ENCODE measurements at places on chromosomes 4 and X.

DNA sequence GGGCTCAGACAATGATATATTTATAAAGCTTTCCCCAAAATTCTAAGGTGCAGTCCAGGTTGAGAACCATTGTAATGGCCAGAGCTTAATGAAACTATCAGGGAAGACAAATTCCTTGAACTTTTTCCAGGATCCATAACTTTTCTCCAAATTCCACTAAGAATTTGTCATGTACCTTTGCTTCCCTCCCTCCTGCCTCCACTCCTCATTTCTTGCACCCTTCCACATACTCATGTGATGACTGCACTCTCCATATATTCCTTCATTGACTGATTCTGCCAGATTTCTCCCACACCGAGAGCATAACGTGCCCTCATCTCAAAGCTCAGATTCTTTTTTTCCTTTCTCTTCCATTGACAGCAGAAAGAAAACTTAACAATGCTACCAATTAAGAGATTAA is 20.9 kb upstream of the AMELX start:
- DNase-seq: no peak

DNA sequence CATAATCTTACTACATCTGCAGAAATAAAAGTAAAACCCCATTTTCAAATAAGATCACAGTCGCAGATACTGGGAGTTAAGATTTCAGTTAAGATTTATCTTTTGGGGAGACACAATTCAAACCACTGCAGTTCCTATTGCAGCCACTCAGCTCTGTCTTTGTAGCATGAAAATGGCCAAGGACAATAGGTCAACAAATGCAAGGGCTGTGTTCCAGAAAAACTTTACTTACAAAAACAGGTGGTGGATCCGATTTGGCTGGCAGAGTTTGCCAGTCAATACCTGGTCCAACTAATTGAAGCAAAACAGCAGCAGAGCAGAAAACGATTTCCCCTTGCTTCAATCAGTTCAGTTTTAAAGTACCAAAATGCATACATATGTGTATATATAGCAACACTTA is 77.4 kb downstream of the TENM3 start:
- no peak for DNase-seq

- no peak for DNase-seq
Observed at GRCh38 chr4:102259081-102259480, 86.2 kb downstream of the SLC39A8 start.

DNA sequence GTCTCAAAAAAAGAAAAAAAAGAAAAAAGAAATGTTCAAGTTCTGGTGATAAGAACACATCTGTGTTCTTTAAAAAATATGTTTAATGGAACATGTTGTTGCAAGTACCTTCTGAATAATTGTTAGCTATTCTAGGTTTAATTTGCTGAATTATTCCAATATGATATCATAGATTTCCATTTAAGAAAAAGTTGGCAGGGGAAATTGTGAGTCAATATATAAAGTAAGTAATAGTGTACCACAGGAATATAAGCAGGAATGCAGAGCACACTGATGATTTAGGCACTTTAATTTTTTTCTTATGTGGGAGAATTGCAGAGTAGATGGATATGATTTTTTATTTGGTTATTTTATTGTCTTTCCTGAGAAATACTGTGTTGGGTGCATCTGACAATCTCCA is 190.7 kb downstream of the RPA4 start:
- DNase-seq: no peak

- no peak for DNase-seq
Observed at GRCh38 chrX:135010921-135011320, 11.4 kb downstream of the RTL8B start.

GRCh38 chr4:95086551-95086950 is 328.8 kb downstream of the BMPR1B start:
- no peak for DNase-seq

GRCh38 chr4:154435895-154436294 is 55.7 kb downstream of the DCHS2 start:
- DNase-seq: no peak

DNA sequence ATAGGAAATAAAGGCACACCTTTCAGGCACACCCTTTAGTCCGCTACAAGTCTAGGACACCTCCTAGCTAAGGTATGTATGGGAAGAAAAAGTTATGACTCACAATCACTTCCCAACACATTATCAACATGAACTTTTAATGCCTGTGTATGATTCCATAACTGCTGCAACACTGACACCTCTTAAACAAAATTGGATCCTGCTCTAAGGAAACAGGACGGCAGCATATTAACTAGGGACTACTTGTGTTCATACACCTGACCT is 2.4 kb upstream of the PPP3CA start:
- no peak for DNase-seq

- no peak for DNase-seq
Observed at GRCh38 chr4:98473046-98473445, 185.4 kb downstream of the TSPAN5 start.

DNA sequence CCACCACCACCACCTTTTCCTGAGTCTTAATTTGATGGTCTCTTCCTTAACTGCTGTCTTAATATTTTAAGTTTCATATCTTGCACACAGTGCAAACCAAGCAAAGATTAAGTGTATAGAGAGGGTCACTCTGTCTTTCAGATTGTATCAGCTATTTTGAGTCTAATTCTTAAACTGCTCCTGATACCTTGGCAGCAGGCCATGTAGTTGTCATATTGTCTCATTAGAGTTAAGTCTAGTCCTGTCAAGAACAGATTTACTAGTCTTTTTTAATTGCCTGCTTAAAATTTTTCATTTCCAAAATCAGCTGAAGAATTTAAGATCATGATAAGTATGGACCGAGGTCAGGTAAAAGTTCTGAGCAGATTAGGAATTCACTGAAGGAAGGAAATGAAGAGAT is 51.5 kb downstream of the FHIP1A start:
- no peak for DNase-seq

GRCh38 chr4:87067124-87067885 is 132.5 kb downstream of the AFF1 start:
- no peak for DNase-seq

DNA sequence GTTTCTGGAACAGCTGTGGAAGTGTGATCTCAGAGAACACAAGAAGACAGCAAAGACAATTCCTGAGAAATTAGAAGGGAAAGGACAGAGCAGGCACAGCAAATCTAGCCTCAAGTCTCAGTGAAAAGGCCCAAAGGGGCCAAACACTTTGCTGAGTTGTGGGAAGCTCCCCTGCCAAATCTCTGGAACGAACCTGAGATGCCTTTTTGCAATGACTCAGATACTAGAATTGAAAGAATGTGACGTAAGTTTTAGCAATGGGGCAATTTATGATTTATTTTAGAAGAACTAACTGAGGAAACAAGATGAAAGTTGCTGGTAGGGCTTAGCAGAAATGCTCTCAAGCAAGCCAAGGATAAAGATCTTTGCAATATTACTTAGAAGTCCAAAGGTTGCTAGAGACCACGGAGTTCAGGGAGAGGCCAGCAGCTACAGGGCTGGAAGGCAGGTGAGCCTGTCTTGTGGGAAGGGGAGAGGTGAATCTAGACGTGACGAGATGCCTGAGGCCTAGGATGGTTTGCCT is 92.8 kb downstream of the AMELX start:
- DNase-seq: no peak

DNA sequence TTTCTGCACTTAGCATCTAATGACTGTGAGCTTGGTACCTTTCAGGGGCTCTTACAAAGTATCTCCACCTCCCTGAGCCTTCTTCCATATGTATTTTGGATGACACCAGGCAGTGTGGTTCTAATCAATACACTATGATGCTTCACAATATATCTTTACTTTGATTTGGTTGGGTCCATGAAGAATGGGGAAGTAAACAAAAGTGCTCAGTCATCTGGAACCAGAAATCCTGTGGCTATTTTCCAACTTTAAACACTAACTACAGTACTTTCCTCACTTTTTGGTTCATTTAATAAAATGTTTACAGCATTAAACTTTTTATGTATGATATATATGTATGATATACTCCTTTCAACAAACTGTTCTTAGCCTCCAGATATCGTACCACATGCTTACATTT is 216.4 kb upstream of the AFF2 start:
- no peak for DNase-seq

DNA sequence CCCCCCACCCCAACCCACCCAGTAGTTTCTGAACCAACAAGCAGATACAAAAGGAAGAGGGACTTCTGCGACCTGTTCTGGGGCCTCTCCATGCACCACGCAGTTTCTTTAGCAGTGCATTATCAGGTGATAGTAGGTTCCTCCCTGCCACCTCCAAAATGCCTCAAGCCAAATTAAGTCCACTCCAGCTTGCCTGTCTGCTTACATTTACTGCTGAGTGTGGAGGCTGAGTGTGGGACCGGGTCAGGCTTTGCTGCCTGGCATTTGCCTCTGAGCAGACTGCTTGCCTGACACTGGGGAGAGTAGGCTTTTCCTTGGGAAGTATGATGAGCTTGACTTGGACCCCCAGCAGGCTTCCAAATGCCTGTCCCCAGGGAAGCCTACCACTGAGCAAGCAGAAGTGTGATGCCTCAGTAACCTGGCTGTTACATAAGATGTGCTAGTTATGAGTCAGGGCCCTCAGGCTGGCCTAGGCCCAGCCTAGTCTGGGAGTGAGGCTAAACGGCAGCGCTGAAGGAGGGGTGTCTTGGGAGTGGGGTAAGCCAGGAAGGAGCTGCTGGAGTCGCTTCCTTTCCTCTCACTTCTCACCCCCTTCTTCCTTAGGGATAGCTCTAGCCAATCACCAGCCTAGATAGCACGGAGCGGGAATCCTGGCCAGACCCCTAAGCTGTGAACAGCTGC is 9.0 kb downstream of the TSC22D3 start:
- DNase-seq: no peak

GRCh38 chrX:9342561-9343051 is 122.3 kb upstream of the TBL1X start:
- peak; percentile 77 for DNase-seq

DNA sequence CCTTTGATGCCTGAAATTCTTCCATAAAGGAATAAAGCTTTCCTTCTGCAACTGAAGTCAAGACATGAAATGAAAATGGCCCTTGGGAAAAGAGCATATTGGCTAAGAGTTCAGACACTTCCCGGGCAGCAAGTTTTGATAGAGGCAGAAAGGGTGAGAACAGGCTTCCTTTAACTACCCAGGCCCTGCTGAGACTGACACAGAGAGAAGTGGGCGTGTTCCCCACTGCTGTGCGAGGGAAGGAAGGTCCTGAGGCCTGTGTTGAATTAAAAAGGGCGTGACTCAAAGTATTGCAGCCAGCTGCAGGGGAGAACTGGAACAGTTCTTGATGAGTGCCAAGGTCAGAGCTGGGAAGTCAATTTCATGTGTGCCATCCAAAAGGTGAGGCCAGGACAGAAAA is 33.9 kb upstream of the ADGRG2 start:
- DNase-seq: no peak

- DNase-seq: peak; percentile 7
Observed at GRCh38 chrX:110450050-110450449, 91.4 kb downstream of the RTL9 start.

- DNase-seq: no peak
Observed at GRCh38 chrX:13263560-13264251, 56.1 kb downstream of the ATXN3L start.

DNA sequence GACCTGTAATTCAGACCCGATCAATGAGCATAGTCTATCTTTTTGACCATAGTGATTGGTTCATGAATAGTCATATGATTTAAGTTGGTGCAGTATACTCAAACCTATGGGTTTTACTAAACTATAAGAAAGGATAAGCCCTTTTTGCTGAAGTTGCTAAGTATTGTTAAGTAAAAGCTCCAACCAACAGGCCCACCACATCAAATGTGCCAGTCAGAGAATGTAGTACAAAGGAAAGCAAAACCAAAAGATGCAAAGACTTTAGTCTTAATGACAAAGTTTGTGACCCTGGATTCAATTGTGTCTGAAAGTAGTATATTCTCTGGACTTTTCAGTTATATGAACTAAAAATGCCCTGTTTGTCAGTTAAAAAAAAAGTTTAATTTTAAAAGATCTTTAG is 208.1 kb upstream of the TET2 start:
- DNase-seq: no peak

GRCh38 chr4:10623862-10624261 is 60.7 kb downstream of the CLNK start:
- DNase-seq: no peak

- DNase-seq: no peak
Observed at GRCh38 chrX:21972721-21973120, 32.2 kb downstream of the SMS start.

DNA sequence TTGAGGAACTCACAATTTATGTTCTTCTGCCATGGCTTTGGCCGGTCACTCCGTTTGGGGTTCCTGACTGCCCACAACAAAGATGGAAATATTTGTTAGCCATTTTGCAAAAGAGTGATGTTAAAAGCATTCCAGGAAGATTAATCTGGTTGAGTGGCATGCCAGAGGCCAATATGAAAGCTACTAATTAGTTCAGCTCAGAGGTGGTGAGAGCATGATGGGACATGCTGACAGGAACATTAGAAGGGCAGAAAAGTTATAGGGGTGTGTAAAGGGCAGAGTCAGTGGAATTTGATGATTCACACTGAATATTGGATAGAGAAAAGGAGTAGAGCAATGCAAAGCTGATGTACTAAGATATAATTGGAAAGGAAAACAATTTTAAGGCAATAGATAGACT is 94.4 kb downstream of the TLL1 start:
- DNase-seq: no peak

- no peak for DNase-seq
Observed at GRCh38 chr4:145681956-145682355, 2.0 kb downstream of the C4orf51 start.

GRCh38 chr4:80142394-80143306 is 54.7 kb upstream of the PRDM8 start:
- DNase-seq: no peak

- DNase-seq: no peak
Observed at GRCh38 chrX:5084279-5084678, 1144.4 kb downstream of the NLGN4X start.

GRCh38 chrX:39827951-39828350 is 269.8 kb downstream of the BCOR start:
- DNase-seq: no peak

- no peak for DNase-seq
Observed at GRCh38 chr4:121073672-121074381, 1.5 kb upstream of the NDNF start.

DNA sequence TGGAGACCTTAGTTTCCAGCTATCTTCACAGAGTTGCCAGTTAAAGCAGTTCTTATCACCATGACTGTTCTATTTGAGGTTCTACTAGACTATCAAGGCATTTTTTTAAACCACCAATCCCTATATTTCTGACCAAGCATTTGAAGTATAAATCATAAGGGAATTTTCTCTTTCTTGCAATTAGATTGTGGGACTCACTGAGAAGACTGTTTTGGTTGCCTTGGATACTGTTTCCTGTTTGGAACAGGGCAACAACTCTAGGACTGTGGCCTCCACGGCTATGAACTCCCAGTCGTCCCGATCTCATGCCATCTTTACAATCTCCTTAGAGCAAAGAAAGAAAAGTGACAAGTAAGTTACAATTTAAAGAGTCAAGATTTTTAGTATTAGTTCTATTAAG is 11.8 kb downstream of the KIF4A start:
- no peak for DNase-seq

DNA sequence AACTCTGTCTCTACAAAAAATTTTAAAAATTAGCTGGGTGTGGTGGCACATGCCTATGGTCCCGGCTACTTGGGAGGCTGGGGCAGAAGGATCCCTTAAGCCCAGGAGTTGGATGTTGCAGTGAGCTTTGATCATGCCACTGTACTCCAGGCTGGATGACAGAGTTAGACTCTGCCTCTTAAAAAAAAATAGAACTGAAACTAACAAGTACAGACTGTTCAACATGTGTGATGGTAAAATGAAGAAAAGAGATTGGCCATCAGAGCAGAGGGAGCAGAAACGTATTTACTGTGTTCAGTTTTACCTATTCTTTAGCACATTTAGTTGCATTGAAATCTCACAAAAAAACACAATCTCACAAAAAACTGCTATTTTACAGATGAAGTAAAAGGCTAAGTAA is 77.9 kb upstream of the NAP1L5 start:
- DNase-seq: no peak
